ENCODE measurements at places on chromosomes 2 and 18.
A peak's percentile ranks its signal among the peaks of the same experiment; 100 is the strongest.

- no peak for DNase-seq
These were observed 196.2 kb downstream of the MYCN start for GRCh38 chr2:16136461-16137035.

- peak; percentile 70 for DNase-seq
These were observed 22.0 kb downstream of the MARCHF4 start for GRCh38 chr2:216350214-216350791.

GRCh38 chr2:223853425-223853837 lies 16.0 kb upstream of the AP1S3 start:
- no peak for DNase-seq

DNA sequence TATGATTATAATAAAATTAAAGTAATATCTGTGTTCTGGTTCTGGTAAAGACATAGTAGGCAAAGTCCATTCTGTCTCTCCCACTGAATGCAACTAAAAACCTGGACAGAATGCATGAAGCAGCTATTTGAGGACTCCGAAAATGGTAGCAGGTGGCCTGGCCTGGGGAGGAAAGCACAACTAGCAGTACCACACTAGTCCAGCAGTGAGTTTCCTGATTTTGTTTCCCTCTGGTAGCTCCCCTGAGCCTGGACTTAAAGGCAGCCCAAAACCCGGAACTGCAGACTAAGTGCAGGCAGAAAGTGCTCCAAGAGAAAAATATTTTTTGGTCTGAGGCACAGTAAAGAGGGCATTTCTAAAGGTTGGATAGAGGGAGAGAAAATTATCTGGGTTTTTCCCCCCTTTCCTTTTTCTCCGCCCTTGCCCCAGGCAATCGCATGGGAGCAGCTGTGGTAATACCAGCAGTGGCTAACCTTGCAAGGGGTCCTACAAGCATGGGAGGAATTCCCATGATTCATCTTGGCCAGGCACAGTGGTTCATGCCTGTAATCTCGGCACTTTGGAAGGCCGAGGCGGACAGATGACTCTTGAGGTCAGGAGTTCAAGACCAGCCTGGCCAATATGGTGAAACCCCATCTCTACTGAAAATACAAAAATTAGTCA lies 32.3 kb downstream of the ASXL2 start:
- peak; percentile 0 for DNase-seq

DNA sequence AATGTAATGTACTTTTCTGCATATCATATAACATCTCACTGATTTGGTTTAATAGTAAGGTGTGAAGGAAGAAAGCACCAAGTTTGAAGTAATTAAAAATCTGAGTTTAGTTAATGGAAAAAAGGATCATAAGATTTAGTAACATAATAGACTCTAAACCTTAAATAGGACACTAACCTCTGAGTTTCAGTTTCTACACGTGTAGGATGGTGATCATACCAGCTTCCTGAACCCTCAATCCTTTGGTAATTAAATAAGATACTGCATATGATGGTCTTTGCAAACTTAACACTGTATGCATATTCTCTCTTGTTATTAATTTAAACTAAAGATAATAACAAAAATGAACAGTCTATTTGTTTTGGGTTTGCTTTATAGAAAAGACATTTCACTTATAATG lies 216.8 kb downstream of the NUP35 start:
- no peak for DNase-seq

- DNase-seq: no peak
These were observed 36.5 kb downstream of the MGAT5 start for GRCh38 chr2:134290358-134290757.

- DNase-seq: no peak
These were observed 87.0 kb downstream of the GALNT3 start for GRCh38 chr2:165706960-165707487.

DNA sequence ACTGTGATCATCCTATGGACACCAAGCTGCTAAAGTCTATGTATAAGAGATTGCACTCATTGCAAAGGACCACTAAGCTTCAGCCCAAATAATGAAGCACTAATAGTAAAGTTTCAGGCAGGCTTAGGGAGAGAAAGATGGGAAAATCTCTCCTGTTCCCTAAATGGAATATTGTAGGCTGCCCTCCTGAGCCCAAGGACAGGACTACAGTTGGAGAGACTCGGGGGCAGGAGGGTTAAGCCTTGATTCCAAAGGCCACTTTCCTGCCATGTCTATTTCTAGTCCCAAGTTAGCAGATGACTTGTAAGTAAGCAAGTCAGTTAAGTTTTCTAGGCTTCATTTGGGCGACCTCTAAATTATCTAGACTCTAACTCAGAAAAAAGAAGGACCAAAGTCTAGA lies 9.0 kb downstream of the TMEM247 start:
- no peak for DNase-seq

GRCh38 chr2:30522421-30522820 lies 75.4 kb downstream of the LCLAT1 start:
- DNase-seq: no peak

DNA sequence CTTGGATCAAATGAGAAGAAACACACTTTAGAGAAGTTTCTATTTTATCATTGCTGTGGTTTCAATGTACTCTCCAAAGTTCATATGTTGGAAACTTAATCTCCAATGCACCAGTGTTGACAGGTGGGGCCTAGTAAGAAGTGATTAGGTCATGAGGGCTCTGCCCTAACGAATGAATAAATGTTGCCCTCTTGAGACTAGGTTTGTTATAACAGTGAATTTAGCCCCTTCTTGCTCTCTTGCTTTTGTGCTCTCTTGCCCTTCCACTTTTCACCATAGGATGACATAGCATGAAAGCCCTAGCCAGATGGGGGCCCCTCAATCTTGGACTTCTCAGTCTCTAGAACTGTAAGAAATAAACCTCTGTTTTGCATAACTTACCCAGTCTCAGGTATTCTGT lies 664.8 kb downstream of the DCC start:
- no peak for DNase-seq

DNA sequence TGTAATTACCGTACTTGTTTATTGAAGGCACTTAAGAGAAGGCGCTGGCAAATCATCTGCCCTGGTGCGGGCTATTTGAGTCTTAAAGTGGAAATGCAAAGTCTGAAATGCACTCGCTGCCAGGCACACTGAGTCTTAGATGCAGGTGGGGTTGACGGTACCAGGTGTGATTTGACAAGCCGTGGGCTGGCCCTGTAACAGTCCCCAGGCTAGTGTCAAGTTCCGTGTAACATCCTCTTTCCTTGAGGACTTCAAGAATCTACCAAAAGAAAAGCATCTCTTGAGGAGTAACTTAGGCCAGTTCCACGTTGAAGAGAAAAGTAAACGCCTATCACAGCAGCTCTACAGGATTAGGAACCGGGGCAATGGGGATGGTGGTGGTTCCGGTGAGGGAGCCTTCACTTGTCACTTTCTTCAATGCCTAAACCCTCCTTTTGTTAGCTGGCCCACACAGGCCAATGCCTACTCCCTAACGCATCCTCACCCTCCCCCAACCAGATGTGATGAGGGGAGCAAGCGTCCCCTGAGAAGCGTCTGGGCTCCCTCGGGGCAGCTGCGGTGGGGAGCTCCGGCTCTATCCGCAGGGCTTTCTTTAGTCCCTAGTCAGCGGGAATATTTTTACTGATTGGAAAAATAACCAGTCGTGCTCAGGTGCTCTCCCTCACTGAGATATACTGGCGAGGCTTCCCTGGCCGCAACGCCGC lies 1.5 kb upstream of the UGP2 start:
- DNase-seq: no peak

- no peak for DNase-seq
These were observed 72.9 kb downstream of the EN1 start for GRCh38 chr2:118774458-118775133.

DNA sequence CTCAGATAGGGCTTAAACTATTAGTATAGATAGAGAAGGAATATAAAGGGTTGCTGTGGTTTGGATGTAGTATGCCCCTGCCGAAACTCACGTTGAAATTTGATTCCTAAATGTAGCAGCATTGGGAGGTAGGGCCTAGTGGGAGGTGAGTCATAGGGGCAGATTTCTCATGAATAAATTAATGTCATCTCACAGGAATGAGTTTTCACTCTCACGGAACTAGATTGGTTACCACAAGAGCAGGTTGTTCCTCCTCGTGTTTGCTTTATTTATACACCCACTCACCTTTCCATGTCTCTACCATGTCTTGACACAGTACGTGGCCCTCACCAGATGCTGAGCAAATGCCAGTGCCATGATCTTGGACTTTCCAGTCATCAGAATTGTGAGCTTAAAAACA lies 218.2 kb downstream of the RBM43 start:
- DNase-seq: peak; percentile 59

DNA sequence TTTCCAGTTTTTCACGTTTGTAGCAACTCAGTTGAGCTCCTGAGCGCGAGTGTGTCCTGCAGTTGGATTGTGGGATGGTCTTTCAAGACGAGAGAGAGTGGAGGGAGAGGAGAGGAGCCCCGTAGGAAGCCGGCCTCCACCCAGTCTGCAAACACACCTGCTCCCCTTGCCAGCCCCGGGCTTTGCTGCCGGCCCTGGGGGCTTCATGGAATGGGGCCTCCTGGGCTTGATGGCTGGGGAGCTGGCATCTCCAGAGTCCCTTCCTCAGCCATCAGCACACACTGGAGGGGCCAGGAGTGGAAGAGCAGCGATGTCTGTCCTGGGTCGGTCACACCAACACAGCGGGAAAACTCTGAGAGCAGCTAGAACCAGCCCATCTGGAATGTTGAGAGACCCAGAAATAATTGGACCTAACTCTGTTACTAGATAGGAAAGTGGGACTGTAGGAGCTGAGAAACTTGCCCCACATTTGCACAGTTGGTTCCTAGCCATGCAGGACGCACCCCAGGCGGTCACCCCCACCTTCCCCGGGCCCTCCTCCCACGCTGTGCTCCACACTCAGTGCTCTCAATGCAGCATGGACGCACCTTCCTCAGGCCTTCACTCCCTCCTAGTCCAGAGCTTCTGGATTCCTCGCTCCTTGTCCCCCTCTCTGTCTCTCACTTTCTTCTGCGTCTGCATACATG lies 69.6 kb downstream of the PTGR3 start:
- no peak for DNase-seq

GRCh38 chr2:181658444-181658843 lies 1.5 kb upstream of the CERKL start:
- no peak for DNase-seq

- DNase-seq: peak; percentile 45
These were observed 91.5 kb upstream of the LPIN2 start for GRCh38 chr18:3104190-3105054.

GRCh38 chr2:155663265-155663664 lies 669.3 kb downstream of the NR4A2 start:
- DNase-seq: no peak

DNA sequence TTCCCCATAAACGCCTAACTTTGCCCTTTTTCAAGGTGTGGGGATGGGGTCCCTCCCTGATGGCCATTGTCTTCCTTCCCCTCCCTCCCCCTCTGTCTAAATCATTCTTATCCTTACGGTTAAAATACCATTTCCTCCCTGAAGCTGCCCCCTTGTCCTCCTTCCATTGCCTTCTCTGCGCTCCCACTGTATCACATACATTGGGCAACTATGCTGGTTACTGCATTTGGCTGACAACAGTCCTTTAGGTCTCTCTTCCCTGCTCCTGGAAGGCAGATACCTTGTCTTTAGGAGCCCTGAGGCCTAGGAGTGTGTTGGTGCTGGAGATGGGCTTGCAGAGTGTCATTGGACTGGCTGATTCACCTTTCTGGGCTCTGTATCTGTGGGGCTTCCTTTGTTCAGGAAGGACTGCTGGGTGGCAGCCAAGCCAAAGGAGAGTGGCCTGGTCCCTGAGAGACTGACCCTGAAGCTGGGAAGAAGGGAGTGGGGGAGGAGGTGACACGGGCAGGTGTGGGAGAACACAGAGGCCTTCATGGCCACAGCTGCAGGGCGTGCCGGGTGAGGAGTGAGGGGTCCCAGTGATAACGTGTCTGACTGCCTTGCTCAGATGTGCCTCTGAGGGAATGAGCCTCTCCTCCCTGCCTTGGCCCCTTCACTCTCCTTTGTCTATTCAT lies 2.2 kb downstream of the WNT6 start:
- no peak for DNase-seq

DNA sequence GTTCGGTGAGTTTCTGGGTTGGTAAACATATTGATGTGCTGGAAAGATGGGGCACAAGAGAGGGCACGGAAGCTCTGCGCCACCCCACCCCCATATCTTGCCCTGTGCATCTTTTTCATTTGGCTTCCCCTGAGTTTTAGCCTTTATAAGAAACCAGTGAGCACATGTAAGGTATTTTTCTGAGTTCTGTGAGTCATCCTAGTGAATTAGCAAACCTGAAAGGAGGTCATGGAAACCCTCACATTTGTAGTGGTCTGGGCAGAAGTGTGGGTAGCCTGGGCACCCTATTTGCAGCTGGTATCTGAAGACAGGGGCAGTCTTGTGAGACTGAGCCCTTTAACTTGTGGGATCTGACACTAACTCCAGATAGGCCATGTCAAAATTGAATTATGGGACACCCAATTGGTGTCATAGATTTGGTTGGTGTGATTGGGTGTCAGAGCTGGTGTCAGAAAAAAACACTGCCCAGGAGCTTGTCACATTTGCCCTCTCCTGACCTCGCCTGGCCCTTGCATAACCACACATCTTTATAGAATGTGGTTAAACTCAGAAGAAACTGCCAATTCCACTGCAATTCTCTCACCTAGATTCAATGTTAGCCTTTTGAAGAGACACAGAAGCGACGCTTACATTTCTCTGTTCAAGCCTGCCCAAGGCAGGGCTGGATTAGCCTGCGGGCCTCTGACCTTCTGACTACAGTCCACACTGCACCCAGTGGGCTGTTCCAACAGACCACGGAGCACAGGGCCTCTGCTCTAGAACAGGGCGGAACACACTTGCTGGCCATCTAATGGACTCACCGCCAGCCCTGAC lies 12.0 kb upstream of the GALM start:
- DNase-seq: no peak

- DNase-seq: no peak
These were observed 170.9 kb downstream of the BCL2 start for GRCh38 chr18:63148449-63149301.

DNA sequence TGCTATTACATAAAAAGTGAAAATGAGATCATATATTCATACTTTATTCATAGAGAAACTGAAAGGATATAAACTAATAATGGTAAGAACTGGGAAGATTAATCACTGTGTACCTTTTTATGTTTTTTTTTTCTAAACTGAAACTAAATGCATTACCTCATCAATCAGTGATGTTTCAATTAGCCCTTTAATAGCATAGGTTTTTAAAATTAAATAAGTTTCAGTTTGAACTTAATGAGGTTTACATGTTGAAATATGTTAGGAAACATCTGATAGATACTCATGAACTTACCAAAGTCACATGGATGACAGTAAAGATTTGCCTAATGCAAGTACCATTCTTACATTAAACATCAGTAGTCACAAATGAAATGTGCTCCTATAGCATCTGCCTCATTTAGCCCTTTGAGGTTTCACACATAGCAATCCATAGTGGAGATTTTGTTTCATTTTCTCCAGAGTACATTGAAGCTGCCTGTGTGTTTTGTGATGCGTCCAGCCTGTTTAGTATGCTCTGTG lies 8.9 kb downstream of the MAPRE2 start:
- DNase-seq: no peak

DNA sequence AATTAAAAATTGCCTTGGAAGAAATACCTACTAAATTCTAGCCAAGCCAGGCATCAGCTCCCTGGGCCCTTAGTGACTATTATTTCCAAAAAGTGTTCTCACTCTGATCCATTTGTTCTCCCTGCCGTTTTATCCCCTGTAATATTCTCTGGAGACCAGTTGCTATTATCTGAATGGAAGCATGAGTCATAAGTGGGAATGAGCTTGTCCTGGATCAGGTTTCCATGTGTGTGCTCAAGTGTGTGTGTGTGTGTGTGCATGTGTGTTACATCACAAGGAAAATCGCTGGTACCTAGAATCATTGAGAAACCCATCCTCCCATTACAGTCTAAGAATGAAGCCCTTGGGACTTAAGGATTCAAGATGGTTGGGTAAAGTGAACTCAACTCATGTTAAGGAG lies 130.3 kb upstream of the CXCR4 start:
- no peak for DNase-seq

GRCh38 chr2:136118819-136119716 lies 1.1 kb upstream of the CXCR4 start:
- DNase-seq: no peak

Data from HFFc6 (cell line).